Glomerular endothelial cell (primary cell): ENCODE measurements at places on chromosomes 16 and 17.

DNA sequence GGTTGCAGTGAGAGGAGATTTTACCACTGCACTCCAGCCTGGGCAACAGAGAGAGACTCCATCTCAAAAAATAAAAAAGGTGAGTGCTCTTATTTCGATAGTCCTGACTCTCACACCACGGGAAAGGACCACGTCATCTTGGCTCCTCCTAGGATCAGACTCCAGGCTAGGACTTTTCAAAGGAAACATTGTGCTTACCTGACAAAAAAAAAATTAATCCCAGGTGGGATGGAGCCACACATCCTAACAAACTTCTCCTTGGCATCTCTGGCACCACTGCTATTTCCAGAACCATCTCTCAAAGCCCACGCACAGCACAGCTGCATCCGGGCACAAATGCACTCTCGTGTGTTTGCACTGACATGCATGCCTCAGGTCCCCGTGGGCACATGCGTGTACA is 262.4 kb downstream of the ENGASE start:
- DNase-seq, result no peak

DNA sequence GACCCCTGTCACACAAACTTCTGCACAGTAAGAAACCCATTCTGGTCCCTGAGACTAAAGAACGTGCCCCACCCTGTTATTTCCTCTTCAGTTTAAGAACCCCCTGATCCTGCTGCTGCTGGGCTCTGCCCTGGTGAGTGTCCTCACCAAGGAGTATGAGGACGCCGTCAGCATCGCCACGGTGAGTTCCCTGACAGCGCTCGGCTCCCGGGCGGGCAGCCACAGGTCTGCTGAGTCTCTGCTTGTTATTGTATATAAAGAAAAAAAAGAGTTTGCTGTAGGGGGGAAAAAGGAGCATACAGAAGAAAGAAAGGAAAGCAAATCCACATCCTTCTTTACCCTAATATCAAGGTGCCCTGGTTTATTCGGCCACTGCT is 40.0 kb downstream of the ATP2C2 start:
- DNase-seq, result no peak

DNA sequence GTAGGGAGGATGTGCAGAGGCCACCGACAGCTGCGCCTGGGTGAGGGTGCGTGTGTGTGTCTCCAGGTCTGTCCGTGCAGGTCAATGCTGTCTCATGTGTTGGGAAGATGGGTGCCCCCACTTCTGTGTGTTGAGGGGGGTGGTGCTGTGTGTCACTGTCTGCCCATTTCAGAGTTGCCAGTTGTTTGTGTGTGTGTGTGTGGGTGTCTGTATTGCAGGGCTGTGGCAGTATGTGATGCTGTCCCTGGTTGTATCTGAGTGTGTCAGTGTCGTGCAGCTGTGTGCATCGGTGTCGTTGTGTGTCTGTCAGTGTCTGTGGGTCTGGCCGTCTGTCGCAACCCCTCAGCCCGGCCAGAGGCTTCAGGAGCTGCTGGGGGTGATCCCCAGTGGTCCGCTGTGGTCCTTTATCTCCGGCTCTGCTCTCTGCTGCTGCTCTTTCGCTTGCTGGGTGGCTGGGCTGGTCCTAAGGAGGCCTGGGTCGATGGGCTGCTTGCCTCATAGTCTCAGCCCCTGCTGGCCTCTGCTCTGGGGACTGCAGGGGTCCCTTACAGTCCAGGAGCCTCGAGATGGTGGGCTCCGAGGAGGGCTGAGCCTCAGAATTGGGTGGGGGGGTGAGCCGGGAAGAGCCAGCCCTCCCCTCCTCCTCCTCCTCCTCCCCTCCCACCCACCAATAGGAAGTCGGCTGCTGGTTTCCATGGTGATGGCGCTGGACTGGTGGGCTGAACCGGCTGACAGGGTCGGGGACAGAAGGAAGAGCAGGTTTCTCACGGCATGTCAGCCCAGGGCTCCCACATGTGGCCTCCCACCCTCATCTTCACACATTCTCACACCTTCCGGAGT is at the start of gene TSPOAP1:
Gene TSPOAP1 (minus strand): TSS at position 601 of the 840 bp plus-strand sequence. CDS start 875 bp downstream, outside the sequence.
- no peak for DNase-seq

- DNase-seq, result no peak
Observed at GRCh38 chr17:82868715-82869131, 28.9 kb upstream of the ZNF750 start.

- DNase-seq, result no peak
Observed at GRCh38 chr17:57442914-57443571, 186.7 kb downstream of the MSI2 start.

- DNase-seq, result no peak
Observed at GRCh38 chr17:35174835-35175334, 19.3 kb downstream of the SLC35G3 start.

GRCh38 chr16:72282362-72282761 is 110.4 kb upstream of the PMFBP1 start:
- DNase-seq, result no peak

- no peak for DNase-seq
Observed at GRCh38 chr17:7217113-7217987, 2.3 kb downstream of the DLG4 start.

DNA sequence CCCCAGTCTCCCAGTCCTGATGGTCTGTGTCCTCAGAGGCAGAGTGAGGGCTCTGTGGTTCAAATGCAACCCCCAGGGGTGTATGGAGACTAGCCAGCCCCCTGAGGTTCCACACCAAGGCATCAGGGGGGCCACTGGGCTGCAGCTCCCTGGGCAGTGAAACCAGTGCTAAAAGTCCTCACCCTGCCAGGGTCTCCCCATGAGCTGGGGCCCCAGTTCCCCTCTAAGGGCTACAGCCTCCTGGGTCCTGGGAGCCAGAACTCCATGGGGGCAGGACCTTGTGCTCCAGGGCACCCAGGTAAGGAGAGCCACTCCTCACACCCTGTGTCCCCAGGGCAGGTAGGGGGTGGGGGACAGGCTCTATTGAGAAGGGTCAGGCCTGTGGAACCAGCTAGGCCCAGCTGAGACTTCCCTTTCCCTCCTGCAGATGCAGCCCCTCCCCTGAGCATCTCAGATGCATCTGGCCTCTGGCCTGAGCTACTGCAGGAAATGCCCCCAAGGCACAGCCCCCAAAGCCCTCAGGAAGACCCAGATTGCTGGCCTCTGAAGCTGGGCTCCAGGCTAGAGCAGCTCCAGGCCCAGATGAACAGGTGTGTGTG is 6.4 kb upstream of the DCAF7 start:
- no peak for DNase-seq

GRCh38 chr16:57462978-57463362 is 491 bp downstream of the POLR2C start:
- DNase-seq, result no peak
